Activated T-cell treated with anti-CD3 and anti-CD28 coated beads for 4 hours (primary cell): ENCODE measurements at places on chromosomes 7 and 10.

DNA sequence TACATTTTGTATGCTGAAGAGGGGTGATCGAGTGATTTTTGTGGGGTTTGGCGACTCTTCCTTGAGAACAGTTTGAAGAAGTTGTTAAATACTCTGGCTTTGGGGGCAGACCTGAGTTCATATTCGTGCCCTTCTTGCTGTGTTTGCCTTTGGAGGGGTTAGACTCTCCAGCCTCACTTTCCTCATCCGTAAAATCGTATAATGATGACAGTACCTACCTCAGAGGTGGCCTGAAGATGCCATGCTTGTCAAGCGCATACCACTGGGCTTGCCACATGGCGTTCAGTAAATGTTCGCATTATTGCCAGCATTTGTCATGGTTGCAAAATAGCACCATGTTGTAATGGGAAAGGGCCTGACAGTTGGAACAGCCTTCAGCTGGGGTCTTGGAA, 1.3 kb downstream of the STK17A start:
- no peak for DNase-seq

DNA sequence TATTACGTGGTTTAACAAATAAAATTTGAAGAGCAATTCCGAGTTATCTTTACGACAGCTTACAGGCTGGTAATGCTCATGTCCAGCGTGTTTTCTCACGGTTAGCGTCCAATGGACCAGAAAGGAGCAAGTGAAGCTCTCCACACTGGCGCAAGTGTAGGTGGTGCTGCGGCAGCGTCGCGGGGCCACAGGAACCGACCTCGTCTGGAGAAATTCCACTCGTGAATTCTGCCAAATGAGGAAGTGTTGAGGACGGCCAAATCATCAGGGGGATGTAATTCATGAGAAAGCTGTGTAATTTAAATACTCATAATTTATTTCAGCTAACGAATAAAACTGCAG, 350 bp upstream of the ZNF37A start:
- DNase-seq, result no peak

GRCh38 chr7:135911099-135911498, 66.1 kb downstream of the MTPN start:
- DNase-seq, result no peak

- no peak for DNase-seq
Observed at GRCh38 chr10:31340343-31340742, 21.3 kb downstream of the ZEB1 start.

DNA sequence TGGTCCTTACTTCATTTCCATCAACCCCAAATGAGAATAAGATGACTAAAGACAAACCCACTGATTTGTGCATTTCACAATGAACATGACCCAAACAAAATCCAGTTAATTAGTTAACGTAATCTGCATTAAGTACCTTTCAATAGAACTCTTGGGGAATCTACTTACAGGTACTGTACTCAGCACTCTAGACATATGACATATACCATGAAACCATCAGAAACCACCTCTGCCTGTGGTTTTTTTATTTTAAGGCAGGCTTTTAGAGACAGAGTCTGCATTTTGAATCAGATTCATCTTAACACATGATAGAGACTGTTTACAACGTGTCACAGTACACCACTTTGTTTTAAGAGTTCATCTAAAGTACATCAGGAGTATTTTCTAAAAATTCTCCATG, 168.4 kb downstream of the BTAF1 start:
- no peak for DNase-seq

GRCh38 chr10:1824928-1825327, 87.6 kb upstream of the ADARB2 start:
- DNase-seq, result no peak

GRCh38 chr10:62506371-62506770, 132.2 kb downstream of the ZNF365 start:
- no peak for DNase-seq

GRCh38 chr7:80827239-80827633, 91.6 kb downstream of the SEMA3C start:
- no peak for DNase-seq

DNA sequence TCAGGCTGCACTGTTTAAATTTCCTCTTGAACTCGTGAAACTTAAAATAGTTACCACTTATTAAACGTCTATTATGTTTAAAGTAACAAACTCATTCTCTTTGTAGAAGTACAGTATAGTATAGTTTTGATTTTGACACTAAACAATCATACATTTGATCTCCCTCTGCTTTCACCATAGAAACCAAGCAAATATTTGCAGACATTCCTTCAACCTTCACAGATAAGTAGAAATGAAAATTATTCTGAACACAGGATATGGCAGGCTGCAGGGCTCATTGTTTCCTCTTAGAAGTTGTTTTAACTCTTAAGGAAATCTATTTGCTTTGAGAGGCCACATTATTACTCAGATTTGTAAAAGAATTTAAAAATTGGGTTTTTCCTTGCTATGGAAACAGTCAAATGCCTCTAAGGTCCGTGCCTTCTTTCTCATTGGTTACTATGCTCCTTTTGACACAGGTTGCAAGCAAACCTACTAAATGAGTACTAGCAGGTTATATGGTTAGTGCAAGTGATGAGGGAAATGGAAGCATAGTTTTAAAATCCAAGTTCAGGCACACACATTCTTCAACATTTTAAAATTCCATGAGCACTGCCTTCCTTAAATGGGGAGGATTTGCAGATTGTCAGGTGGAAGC, 92.8 kb upstream of the FAM133B start:
- no peak for DNase-seq

DNA sequence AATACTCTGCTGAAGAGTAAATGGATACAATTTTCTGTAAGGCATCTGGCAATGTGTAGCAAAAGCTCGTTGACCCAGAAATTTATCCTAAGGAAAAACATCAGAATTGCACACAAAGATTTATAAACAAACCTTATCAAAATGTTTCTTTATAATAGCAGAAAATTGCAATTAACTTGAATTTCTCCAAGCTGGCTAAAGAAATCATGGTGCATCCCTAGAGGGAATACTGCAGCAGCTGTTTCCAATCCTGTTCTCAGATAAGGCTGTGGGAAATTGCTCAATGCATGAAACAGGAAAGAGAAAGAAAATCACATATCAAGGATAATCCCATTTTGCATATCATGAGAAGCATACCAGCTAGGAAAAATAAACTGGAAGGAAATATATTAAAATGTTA, 18.7 kb downstream of the TACR2 start:
- DNase-seq, result no peak

- no peak for DNase-seq
Observed at GRCh38 chr7:51982653-51983052, 666.0 kb upstream of the COBL start.

DNA sequence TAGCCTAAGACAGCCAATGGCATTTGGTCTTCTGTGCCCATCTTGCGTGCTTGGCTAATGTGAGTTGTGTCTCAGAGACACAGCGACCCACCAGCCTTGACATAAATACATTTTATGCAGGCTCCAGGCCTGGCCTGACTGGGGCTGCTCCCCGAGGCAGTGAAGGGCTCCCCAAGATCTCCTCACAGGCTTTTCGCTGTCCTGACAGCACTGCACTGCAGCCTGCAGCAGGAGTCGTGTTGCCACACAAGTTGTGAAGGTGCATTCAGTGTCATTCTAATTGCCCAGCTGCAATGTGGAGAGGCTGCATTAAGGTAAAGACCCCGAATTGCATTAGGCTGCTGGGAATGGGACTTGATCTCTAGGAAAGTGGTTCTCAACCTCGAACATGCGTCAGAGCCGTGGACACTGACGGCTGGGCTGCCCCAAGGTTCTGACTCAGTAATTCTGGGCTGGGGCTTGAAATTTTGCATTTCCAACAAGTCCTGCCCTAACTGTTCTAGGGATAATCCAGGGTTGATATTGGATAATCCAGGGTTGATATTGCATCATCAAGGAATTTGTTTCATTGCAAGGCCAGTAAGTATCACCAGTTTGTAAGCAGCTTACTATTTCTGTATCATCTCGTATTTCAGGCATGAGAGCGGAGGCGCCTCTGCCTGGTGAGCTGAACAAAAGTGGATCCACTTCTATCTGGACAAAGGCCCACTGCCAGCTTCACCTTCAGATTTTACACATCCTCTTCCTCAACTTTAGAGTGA, 108.7 kb upstream of the INSIG1 start:
- no peak for DNase-seq

DNA sequence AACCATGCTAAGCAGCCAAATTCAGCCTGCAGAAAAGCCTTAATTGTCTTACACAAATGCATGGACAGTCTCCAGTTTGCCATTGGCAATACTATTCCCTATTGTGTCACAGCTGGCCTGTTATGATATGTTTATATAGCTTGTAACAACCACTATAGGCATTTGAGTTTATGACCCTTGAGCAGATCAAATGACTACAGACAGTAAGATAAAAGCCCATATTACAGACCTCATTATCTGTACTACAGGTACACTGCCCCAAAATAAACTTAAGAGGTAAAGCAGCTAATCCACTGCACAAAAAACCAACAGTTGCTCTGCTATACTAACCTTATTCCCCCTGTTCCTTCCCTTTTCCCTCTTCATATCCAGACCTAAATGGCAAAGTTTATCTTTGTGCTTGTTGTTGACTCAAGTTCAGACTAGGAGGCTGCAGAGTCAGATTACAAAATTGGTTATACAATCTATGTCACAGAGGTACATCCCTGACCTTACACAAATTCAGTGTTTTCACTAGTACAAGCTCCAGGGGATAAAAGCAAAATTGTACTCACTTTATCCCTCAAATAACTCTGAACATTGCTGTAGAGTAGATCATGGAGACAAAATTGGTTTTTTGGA, 218.4 kb downstream of the GRM8 start:
- DNase-seq, result no peak

DNA sequence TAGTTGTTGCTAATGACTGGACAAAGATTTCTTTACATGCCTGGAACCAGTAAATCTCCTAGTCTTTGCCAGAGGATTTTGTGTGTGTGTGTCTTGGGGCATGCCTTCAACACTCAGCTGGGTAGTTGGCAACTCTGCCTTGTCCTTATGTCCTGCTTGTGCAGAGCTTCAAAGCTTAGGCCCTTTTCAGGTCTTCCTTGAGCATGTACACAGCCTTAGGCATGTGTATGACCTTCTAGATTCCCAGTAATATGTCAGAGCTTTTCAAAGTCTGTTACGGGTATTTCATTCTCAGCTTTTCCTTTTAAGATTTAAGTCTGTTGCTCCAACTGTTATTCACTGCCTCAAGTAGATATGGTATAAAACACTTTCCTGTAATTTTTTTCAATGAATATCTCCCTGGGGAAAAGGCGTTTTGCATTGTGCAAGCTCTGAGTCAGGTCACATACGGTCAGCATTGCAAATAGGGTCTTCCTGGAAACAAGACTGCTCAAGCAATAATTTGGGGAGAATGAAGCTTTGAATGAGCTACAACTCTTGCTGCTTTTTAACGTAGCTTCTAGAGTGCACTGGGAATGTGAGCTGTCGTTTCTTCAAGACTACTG, 25.5 kb downstream of the SHOC2 start:
- no peak for DNase-seq

DNA sequence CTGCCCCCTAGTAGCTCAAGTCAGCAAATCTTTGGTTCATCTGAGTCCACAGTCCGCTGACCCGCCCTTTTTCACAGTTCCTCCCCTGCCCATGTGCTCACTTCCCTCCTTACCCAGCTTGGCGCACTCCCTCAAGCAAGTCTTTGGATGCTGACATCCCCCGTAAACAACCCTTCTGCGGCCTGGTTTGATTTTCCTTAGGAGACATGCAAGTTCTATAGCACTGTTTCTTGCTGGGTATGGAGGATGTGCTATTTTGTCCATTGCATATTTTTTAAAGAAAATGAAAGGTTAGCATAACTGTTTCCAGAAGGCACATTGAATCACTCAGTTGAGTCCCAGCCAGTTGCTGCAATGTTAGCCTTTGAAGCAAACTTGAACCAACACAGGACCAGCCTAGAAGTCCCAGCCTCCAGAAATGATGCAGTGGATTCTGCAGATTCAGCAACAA, 38.2 kb downstream of the HTRA1 start:
- DNase-seq, result no peak

- no peak for DNase-seq
Observed at GRCh38 chr7:128831994-128832879, 2.0 kb downstream of the FLNC start.

DNA sequence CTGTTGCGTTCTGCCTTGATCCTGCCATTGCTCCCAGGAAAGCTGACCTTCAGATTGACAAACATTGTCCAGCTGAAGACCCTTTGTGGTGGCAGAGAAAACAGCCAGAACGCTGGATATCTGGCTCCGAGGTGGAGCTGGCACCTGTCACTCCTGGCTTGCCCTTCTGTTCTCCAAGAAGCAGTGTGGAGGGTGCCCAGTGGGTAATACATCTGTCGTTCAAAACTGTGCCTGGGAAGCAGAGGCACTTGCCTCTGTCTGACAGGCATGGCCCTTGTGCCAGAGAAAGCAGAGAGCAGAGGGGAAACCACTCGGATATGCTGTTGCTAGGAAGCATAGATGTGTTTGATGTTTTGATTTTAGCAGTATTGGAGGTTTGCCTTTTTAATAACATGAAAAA, 231.4 kb downstream of the BMPER start:
- DNase-seq, result no peak

- DNase-seq, result no peak
Observed at GRCh38 chr10:132107949-132108877, 42.5 kb downstream of the JAKMIP3 start.

GRCh38 chr7:81560708-81561107, 209.1 kb downstream of the HGF start:
- no peak for DNase-seq

DNA sequence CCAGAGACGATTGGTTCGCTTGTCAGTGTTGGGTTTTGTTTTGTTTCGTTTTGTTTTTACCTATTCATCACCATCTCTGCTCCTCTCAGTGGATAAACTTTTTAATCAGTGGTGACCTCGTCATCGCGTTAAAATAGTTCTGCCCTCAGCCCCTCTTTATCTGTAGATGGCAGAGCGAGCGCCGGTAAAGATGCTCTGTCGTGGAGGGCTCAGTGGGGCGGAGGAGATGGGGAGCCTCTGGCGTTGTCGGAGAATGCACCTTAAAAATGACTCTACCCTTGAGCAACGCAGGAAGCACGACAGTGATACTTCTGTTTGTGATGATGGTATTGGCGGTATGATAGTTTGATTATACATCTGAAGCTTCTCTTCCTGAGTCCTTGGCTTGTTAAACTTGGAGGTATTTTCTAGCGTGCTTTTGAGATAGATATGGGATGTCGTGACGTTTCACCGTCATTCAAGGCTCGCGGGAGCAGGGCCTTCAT, 554 bp downstream of the CSGALNACT2 start:
- peak; percentile 44 for DNase-seq

DNA sequence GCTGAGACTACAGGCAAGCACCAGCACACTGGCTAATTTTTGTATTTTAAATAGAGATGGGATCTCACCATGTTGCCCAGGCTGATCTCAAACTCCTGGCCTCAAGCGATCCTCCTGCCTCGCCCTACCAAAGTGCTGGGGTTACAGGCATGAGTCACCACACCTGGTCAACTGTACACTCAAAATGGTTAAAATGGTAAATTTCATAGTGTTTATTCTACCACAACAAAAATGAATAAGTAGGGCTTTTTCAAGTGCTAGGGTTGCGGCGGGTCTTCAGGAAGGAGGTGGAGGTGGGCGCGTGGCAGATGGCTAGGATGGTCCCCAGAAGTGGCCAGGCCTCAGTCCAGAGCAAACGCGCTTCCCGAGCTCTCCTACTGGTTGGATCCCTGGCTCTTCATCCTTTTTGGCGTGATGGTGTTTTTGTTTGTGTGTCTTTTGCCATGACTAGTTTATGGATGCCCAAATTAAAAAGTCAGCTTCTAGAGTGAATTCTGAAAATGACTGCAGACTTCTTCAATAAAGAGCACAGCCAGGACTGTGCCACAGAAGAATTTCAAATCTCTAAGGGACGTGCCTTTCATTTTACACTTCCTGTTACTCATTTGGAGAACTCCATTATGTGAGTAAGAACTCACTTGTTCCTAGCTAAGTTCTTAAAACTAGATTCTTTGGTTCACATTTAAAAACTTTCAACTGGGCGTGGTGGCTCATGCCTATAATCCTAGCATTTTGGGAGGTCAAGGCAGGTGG, 73.9 kb downstream of the TMEM130 start:
- DNase-seq, result no peak
